ENCODE measurements at places on chromosomes 12 and 14. TPM values are rescaled to one million over a fixed set of nuclear protein-coding genes. Genes with fewer than 3 reads are reported as not detected.

GLI1 gene
- 0.67 TPM for total RNA-seq

NID2 gene
- 275 TPM for total RNA-seq

DNA sequence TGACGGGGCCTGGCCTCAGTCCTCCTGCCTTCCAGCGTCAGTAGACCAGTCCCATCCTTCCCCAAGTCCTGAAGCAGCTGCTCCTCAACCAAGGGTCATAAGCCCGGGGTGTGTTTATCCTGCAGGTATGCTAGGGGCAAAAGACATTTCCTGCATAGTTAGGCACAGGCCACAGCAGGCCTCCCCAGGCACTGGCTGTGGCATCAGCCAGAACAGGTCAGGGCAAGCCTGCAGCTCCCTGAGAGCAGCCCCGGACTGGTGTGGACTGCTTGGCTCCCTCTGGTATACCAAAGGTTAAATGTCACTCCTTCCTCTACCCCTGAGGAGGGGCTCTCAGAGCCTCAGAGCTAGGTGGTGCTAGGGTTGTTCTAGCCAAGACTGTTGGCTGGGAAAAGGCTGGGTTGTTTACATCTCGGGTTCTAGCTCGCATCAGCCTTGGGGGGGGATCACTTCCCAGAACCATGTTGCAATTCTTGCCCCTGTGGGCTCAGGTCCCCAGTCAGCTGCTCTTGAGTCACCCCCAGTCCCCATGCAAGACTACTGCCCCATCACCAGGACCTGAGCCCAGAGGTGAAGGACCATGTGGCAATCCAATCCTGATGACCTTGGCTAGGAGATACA lies 2.9 kb downstream of the MMP14 start:
- DNase-seq = no peak

DNA sequence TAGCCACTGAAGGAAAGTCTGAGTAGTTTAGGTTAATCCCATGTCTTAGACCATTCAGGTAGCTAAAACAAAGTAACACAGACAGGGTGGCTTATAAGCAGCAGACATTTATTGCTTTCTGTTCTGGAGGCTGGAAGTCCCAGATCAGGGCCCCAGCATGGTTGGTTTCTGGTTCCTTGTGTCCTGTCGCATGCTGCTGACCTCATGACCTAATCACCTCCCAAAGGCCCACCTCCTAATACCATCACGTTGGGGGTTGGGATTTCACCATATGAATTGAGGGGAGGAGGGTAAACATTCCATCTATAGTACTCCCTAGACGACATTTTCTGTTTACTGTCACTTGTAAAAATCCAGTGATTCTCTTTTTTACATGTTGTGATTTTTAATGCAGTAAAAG lies 148.6 kb downstream of the FBXL14 start:
- no peak for DNase-seq

RPL36AL gene
- 165 TPM for total RNA-seq

DNA sequence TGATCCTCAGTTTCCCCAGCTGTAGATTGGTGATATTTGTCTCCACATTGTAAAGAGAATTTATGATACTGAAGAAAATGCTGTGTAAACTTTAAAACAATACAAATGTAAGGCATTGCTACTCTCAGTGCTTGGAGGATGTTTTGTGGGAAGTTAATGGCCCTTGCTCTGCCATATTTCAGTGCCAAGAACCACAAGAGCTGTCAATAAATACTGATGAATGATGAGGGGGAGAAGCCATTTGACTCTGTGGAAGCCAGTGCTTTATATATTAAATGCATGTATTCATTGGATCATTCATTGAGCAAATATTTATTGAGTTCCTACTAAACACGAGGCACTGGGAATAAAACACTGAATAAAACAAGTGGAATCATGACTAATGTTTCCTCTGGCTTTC lies 30.8 kb downstream of the CACNA1C start:
- DNase-seq = no peak

P2RX7 gene
- total RNA-seq = 0.14 TPM

GRCh38 chr12:12372946-12373722 lies 16.3 kb downstream of the BORCS5 start:
- DNase-seq = no peak

NOVA1 gene
- total RNA-seq = 11.1 TPM

GRCh38 chr14:89324501-89325298 lies 92.3 kb downstream of the FOXN3 start:
- no peak for DNase-seq

C3AR1 gene
- total RNA-seq = not detected

NPFF gene
- total RNA-seq = not detected

PIWIL1 gene
- not detected for total RNA-seq

DNA sequence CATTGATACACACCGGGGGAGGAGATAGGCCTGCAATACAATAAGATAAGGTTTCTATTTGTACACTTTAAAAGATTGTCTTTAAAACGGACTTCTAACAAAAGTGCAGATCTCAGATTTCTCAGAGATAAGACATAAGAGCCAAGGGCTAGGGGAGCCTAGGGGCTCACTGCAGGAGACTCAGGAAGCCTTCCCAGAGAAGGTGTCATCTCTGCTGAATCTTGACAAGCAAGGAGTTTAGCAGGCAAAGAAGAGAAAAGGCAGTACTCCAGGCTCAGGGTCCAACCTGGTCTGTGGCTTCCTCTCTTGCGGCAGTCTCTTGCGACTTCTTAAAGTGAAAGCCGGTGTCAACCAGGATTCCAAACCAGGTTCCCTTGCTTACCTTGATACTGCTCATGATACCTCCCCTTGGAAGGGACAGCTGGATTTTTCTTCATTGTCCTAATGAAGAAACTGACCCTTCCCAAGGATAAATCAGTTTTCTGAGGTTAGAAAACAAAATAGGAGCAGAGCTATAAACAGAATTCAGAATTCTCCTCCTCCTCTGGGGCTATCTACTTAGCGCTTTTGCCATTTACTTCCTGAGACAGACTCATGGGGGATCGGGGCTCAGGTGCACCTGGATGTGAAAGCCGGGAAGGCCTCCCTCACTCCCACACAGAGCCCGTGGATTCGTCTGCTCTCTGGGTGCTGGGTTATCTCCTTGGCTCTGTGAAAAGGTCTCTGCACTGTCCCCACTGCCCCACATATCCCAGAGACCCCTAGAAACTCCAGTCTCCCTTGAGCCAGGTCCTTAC lies 1.7 kb upstream of the SCNN1A start:
- no peak for DNase-seq

DNA sequence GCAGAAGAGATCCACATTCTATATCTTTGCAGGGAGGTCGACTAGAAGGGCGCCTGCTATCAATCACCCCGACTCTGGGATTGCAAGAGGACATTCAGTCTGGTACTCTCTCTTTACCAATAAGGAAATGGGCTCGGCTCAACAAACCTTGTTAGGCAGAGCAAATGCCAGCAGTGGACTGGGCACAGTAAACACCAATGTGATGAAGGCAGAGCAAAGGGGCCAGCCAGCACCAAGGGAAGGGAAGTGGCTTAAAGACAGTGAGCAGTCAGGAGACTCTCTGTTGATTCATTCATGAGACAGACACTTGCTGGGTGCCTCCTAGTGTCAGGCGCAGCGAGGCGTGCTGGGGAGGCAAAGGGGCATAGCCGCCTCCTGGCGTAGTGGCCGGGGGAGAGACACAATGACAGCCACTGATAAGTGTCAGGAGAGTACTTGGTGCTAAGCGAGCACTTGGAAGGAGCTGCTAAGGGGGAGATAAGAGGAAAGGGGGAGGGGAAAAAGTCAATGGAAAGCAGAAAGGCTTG lies 34.1 kb downstream of the TMCC3 start:
- DNase-seq = peak; percentile 20

TESPA1 gene
- not detected for total RNA-seq

Data from cardiac muscle cell (in vitro differentiated cells and primary cell).